Calu3 (cell line): ENCODE measurements at places on chromosomes 12 and 14. TPM values are rescaled to one million over a fixed set of nuclear protein-coding genes. Genes with fewer than 3 reads are reported as not detected.

Gene KRT75
- total RNA-seq, result not detected in 2 replicates

- no peak for DNase-seq
Measured at GRCh38 chr14:100771121-100771800, 44.6 kb downstream of the DLK1 start.

- no peak for DNase-seq
Measured at GRCh38 chr12:58850826-58851225, 69.5 kb downstream of the LRIG3 start.

- peak; percentile 56 for DNase-seq
Measured at GRCh38 chr14:61695695-61696527, 598 bp downstream of the HIF1A start.

GRCh38 chr12:14452865-14453264 lies 87.4 kb downstream of the ATF7IP start:
- DNase-seq, result no peak

GRCh38 chr14:45904314-45904713 lies 651.3 kb upstream of the MIS18BP1 start:
- DNase-seq, result no peak

GRCh38 chr14:60196291-60196690 lies 31.1 kb upstream of the DHRS7 start:
- no peak for DNase-seq
